ENCODE measurements at places on chromosomes 11 and 22. TPM values are rescaled to one million over a fixed set of nuclear protein-coding genes. Genes with fewer than 3 reads are reported as not detected.

CLCF1 gene
- 1.5 TPM for total RNA-seq

CCDC157 gene
- 2.6 TPM for total RNA-seq

GRIA4 gene
- total RNA-seq: 1.2 TPM

GGT1 gene
- 1.1 TPM for total RNA-seq

ME3 gene
- total RNA-seq: 56.9 TPM

VPREB1 gene
- total RNA-seq: not detected

MAPK1 gene
- 74.2 TPM for total RNA-seq

Measured in fibroblast of the aortic adventitia (primary cell).